ENCODE measurements at places on chromosomes 11 and 22.

DNA sequence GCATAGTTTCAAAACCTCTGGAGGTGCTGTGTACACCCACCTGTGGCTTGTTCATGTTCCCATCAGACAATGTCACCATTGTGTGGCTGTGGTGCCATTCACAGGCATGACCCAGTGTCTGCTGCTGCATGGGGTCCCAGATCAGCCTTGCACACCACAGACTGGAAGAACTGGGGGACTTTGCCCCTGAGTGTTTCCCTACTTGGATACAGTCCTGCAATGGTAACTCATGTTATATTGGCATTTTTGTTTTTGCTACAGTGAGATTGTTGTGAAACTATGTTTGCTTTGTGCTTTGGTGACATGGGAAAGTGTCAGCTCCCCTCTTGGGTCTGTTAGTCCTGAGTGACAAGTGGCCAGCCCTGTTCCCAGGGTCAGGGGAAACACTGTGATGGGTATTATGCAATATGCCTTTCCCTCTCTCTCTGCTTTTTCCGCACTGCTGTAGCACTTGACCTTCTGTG, 108.8 kb downstream of the NAV2 start:
- DNase-seq, result no peak

GRCh38 chr11:126352934-126353801, 2.3 kb upstream of the ST3GAL4 start:
- DNase-seq, result no peak

DNA sequence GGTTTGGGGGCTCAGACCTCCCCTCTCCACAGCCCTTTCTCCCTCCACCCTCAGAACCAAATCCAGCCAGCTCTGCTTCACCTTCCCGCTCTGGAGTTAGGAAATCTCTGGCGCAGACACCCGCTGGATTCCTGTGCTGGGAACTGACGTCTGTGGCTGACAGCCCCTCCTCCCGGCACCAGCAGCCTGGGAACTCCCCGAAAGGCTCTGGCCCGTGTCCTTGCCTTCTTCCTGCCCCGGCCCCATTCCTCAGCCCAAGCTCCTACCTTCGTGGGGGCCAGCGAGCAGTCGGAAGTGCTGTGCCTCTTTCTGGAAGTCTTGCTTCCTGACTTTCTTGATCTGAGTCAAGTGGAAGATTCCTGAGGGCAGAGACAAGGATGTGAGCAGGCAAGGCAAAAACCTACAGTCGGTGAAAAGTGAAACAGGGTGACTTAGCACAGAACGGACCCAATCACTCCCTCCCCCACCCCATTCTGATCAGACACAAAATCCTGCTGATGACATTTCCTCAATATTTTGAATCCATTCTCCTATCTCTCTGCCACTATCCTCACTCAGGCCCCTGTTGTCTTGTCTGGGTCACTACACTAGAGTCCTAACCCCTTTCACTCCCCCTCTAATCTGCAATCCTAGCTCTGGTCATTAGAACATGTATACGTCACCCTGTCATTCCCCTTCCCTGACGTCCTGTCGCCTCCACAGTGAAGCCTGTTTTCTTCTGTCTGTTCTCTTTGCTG, 34.1 kb downstream of the CHRDL2 start:
- no peak for DNase-seq

DNA sequence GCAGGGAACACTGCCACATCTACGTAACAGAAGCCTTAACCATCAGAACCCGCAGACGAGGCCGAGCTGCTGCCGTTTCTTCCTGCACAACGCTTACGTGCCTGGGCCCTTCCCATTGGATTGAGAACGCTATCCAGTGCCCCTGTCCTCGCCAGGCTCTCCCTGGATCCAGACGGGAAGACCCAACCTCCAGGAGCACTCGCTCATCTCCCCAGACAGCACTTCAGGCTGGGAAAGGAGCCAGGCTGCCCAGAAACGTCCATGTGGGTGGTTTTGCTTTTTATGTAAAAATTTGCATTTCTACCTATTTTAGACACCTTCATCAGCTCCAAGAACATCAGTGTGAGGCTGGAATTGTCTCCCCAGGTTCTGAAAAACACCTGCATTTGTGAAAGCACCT, 7.3 kb upstream of the CRYBB3 start:
- no peak for DNase-seq

GRCh38 chr11:124799348-124800225, 619 bp downstream of the MSANTD2 start:
- peak; percentile 33 for DNase-seq

DNA sequence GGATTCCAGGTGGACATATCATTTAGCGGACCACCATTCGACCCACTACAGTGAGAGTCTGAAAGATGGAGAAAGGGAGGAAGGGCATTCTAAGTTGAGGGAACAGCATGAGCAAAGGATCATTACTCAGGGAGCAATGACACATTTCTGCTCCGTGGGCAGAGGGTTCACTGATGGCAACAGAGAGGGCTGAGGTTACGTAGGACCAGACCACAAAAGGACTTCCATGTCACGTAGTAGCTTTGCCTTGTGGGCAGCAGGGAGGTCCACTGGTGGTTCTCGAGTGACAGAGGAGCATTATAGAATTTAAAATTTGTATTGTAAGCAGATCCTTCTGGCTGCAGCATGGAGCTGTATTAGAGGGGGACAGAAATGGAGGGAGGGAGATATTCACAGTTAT, 109.7 kb upstream of the NAV2 start:
- DNase-seq, result no peak

DNA sequence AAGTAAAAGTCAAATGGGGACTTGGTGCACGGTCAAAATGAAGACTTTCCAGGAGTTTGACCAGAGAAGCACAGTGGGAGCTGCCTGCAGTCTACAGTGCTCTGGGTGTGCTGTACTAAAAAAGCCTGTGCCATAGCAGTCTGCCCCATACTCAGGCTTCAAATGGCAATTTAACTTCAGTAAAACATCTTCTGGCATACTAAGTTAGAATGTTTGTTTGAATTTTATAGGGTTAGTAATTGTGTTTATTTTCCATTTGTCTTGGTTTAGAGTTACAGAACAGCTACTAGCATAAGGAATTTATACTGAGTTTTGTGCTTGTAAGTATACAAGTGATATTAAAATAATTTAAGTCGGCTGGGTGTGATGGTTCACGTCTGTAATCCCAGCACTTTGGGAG, 29.3 kb upstream of the LIPT2 start:
- no peak for DNase-seq

GRCh38 chr22:26320447-26320846, 108.6 kb upstream of the ASPHD2 start:
- DNase-seq, result no peak

- no peak for DNase-seq
These were observed 527.0 kb upstream of the B3GAT1 start for GRCh38 chr11:134939031-134939430.

- DNase-seq, result no peak
These were observed 4.3 kb upstream of the RRM1 start for GRCh38 chr11:4090258-4090657.

DNA sequence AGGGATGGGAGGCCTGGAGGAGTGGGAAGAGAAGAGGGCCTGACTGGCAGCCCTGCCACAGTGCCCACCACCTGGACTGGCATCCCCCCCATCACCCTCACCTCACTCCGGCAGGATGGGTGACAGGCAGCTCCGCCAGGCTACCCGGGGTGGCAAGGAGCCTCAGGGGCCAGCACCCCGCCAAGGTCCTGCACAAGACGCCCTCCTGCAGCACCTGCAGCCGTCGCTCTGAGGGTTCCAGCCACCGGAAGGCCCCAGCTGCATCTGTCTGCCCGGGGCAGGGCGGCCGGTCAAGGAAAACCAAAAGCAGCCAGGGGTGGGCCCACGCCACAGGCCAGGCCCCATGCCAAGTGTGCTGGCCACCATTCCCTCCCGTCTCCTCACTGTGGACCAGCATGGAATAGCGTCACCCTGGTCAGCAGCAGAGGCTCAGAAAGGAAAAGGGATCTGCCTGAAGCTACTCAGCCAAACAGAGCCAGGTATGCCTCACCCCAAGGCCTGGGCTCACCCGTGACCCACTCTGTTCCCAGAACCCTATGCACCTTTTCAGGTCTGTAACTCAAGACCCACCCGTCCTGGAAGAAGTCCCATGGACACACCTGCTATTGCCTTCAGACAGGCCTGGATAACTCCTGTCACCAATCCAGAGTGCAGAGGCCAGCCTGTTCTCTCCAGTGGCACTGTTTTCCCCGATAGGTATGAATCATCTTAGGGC, 7.0 kb downstream of the RHBDD3 start:
- no peak for DNase-seq

DNA sequence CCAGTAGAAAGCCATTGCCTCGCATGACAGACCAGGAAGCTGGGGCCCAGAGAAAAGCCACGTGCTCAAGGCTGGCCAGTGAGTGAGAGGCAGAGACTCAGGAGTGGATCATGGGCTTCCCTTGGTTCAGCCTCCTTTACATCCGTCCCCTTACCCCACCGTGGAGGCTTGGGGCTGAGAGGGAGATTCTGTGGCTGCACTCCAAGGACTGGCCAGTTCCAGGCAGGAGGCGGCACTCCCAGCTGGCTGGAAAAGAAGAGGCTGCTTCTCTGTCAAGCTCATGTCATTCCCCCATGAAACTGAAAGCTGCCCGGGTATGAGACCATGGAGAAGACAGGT, 6.6 kb upstream of the ASCL2 start:
- no peak for DNase-seq

DNA sequence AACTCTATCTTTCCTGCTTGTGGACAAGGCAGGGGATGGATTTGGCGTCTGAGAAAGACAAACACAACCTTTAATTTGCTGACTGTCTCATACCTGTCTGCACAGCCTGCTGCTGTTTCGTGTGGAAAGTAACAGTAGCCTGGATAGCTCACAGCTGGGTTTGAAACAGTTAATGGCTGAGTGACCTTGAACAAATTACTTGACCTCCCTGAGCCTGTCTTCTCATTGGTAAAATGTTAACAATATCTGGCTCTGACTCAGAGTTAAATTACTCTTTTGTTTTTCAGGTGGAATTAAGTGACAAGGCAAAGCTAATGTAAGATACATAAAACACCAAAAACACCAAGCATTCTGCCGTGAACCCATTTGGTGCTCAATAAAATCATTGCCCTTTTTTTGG, 41.1 kb upstream of the ADA2 start:
- DNase-seq, result no peak

GRCh38 chr11:78216571-78217287, 28.0 kb downstream of the USP35 start:
- DNase-seq, result no peak

DNA sequence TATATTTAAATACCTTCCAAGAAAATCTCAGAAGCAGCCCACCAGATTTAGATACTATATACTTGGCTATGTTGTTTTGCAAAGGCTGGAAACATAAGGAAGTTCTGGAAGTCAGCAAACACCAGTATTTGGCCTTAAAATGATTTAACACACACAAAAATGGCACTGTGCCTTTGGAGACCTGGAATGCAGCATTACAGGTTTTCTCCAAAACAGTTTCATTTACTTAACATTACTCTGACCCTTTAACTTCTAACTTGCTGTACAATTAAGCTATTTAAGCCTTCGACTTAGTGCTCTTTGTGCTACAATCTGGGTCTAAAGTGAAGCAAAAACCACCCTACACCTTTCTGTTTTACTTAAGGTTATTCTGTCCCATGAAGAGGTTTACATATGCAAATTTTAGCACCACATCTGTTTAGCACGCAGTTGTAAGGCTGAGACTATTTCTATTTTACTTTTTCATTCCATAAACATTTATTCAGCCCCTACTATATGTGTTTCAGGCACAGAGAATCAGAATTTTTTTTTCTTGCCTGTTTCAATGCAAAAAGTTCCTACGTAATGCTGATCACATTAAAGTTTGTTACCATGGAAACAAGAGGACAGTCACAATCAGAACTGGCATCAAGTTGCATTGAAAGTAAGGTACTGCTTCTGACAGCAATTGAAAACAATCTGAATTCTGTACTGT, 70.3 kb downstream of the MAML2 start:
- DNase-seq, result no peak

DNA sequence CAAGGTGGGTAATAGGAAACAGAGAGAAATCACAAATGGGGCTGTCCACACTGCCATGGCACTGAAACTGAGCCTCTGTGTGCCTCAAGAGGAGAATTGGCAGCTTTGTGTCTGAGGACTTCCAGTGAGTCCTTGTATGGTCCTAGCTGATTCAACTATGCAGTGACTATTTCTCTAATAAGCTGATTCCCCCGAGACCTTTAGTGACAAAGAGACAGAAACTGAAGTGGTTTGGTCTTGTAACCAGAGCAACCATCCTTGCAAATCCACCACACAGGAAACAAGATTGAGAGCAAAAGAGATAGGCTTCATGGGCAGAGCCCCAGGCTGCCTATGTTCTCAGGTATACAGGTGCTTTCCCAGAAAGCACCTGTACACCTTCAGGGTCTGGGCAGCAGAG, 1038.5 kb downstream of the NTM start:
- DNase-seq, result no peak

DNA sequence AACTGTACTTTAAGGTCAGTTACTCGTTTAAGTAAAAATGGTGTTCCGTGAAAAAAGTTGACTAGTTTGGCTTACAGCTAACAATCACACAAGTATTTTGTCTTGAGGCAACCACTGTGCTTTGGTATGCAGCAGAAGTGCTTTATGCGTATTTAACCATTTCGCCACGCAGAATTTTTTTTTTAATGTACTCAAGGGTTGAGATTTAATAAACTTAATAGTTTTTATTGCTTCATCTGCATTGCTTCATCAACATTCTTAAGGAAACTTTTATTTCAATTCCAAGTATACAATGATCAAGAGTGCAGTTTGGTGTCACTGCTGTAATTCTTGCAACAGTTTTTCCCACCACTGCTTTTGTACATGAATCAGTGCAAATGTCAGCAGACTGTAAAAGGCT, 66.4 kb downstream of the ZNRF3 start:
- DNase-seq, result no peak

DNA sequence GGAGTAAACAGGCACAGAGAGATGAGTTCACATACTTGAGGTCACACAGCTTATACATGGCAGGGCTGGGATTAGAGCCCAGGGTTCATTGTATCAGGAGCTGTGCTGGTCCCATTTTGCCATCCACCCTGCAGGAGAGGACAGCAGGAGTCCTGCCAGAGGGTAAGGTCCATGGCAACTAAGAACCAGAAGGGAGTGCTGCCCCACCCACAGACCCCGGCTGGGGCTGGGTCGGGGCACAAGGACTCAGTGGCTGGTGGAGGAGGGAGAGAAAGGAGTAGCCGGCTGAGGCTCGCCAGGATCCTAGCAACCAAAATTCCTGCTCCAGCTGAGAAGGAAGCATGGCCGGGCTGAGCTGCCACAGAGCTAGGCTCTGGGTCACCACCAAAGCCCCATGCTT, 25.9 kb upstream of the TP53I11 start:
- DNase-seq, result no peak

GRCh38 chr11:85062659-85063058, 564.5 kb downstream of the DLG2 start:
- no peak for DNase-seq

GRCh38 chr11:15374418-15374817, 259.7 kb downstream of the INSC start:
- DNase-seq, result no peak

- DNase-seq, result no peak
These were observed 8.8 kb downstream of the RRAS2 start for GRCh38 chr11:14350215-14350614.

Data from stimulated activated naive CD4-positive, alpha-beta T cell treated with Interleukin-2 at 50 U/mL for 16 hours (primary cell).